Spleen (tissue), 13 donors: ENCODE measurements at places on chromosomes 5 and 9. TPM values are rescaled to one million over a fixed set of nuclear protein-coding genes. Genes with fewer than 3 reads are reported as not detected.

The PAX5 gene
- 15.9 TPM for polyA plus RNA-seq

The C9orf153 gene
- polyA plus RNA-seq: 0.16 TPM

The HK3 gene
- polyA plus RNA-seq: 38.8 TPM

The TMEM232 gene
- 0.16 TPM for polyA plus RNA-seq

The SPATA31A3 gene
- not detected for polyA plus RNA-seq

The OMD gene
- polyA plus RNA-seq: 0.28 TPM

The SPATA31C1 gene
- not detected for polyA plus RNA-seq

The BRINP1 gene
- not detected for polyA plus RNA-seq

The DNAH5 gene
- 0.03 TPM for polyA plus RNA-seq

The PPP3R2 gene
- not detected for polyA plus RNA-seq

The AP3S1 gene
- 64.7 TPM for polyA plus RNA-seq

The RFESD gene
- 3.2 TPM for polyA plus RNA-seq

The BTNL9 gene
- polyA plus RNA-seq: 91.1 TPM

The IFNA13 gene
- not detected for polyA plus RNA-seq

The DYNC2I2 gene
- 53.8 TPM for polyA plus RNA-seq

The SV2C gene
- 0.02 TPM for polyA plus RNA-seq

The SH3GLB2 gene
- 77.8 TPM for polyA plus RNA-seq

The PCDHGA4 gene
- 0.16 TPM for polyA plus RNA-seq

The LPAR1 gene
- 8.1 TPM for polyA plus RNA-seq

The ORM2 gene
- not detected for polyA plus RNA-seq

The SCGB3A2 gene
- polyA plus RNA-seq: 0.67 TPM

The SARDH gene
- polyA plus RNA-seq: 1.5 TPM

The SOHLH1 gene
- not detected for polyA plus RNA-seq

The C9orf72 gene
- 18.0 TPM for polyA plus RNA-seq

The CDKN2B gene
- polyA plus RNA-seq: 4.4 TPM

The GARNL3 gene
- 2.1 TPM for polyA plus RNA-seq

The FBP1 gene
- polyA plus RNA-seq: 57.4 TPM

The CCDC192 gene
- not detected for polyA plus RNA-seq

The RELL2 gene
- 25.1 TPM for polyA plus RNA-seq

The MEIKIN gene
- polyA plus RNA-seq: not detected

The BARX1 gene
- polyA plus RNA-seq: 0.21 TPM

The TTC23L gene
- 0.07 TPM for polyA plus RNA-seq

The TMEM252 gene
- polyA plus RNA-seq: not detected

The ARID3C gene
- not detected for polyA plus RNA-seq

The ROPN1L gene
- polyA plus RNA-seq: 2.4 TPM

The PRUNE2 gene
- 3.3 TPM for polyA plus RNA-seq

The IL9 gene
- polyA plus RNA-seq: not detected

The NR4A3 gene
- polyA plus RNA-seq: 1.1 TPM

The SLC45A2 gene
- polyA plus RNA-seq: not detected

The GABBR2 gene
- not detected for polyA plus RNA-seq

The TMC1 gene
- 0.16 TPM for polyA plus RNA-seq

The PAEP gene
- not detected for polyA plus RNA-seq

The IL3 gene
- polyA plus RNA-seq: not detected

The MYMK gene
- not detected for polyA plus RNA-seq

The NINJ1 gene
- 68.9 TPM for polyA plus RNA-seq

The MARCHF11 gene
- not detected for polyA plus RNA-seq

The FOXD4 gene
- polyA plus RNA-seq: 0.37 TPM

The FBN2 gene
- polyA plus RNA-seq: 0.21 TPM

The SH3TC2 gene
- polyA plus RNA-seq: 0.38 TPM

The PRDM12 gene
- polyA plus RNA-seq: not detected

The SYK gene
- polyA plus RNA-seq: 55.0 TPM
